Upper lobe of right lung (tissue), 1 donor: ENCODE measurements at places on chromosomes 7 and 10.
A peak's percentile ranks its signal among the peaks of the same experiment; 100 is the strongest.

- no peak for DNase-seq
Observed at GRCh38 chr10:114470361-114470760, 66.1 kb upstream of the AFAP1L2 start.

GRCh38 chr7:76062254-76062653 is 14.3 kb downstream of the MDH2 start:
- DNase-seq: no peak

DNA sequence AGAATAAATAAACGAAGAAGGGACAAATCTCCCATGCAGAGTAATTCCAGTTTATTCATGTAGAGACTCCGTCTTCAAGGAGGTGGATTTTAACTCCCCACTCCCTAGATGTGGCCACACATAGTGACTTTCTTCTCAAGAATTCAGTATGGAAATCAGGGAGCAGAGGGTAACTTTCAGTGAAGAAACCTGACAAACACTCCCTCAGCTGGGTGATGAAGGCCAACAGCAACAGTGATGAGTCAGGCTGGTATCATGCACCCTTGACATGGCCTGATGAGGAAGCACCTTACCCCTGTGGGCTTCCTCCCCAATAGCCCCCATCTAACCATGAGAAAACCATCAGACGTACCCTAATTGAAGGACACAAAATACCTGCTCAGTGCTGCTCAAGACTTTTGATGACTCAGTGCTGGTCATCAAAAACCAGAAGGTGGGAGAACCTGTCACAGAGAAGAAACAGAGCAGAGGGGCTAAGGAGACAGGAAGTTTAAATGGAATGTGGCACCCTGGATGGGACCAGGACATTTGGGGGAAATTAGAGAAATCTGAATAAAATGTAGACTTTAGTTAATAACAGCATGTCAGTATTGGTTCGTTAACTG is 50.6 kb downstream of the ADAMTS14 start:
- DNase-seq: no peak

GRCh38 chr10:6136215-6137201 is 47.7 kb downstream of the RBM17 start:
- no peak for DNase-seq

DNA sequence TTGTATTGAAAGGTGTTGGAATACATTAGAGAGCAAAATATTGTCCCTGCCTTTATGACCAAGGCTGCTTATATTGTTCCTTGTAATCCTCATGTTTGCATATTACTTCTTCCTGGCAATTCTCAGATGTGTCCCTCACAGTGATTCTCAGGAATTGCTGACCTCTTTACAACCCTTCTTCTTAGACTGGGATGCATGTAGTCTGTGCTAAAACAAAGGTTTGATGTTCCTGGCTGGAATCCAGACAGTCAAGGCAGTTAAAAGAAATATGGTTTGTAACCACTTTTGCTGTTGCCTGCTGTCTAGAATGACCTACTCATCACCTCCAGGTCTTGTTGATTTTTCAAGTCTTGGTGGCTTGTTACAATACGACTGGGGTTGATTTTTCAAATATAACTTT is 367.6 kb downstream of the HGF start:
- no peak for DNase-seq

DNA sequence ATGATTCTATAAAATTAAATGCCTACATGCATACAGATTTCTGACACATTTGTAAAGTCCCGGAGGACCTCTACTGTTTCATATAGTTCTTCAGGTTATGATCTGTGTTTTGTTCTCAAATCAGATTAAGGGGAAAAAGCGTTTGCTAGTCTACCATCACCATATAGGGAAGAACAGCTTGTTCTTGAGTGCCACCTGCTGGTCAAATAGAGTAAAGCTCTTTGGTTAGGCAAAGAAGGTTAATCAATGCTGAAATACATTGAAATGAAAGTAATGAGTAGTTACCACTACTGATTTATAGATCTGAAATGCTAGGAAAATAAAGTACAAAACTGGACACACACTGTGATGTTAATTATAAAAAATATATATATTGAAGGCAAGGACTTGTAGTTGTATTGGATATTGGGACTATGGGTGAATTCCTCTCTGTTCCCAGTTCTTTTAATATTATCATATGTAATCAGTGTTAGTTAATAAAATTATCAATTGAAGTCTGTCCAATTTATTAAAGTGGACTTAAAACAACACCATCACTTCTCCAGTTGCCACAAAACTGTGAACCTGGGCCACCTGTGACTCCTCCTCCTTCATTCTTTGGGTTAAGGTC is 72.6 kb upstream of the PDLIM1 start:
- no peak for DNase-seq

- DNase-seq: no peak
Observed at GRCh38 chr10:44965651-44966097, 6.1 kb downstream of the RASSF4 start.

GRCh38 chr7:4726566-4726965 is 44.5 kb downstream of the FOXK1 start:
- DNase-seq: no peak

GRCh38 chr10:131843881-131844284 is 56.9 kb upstream of the PPP2R2D start:
- DNase-seq: peak; percentile 41

DNA sequence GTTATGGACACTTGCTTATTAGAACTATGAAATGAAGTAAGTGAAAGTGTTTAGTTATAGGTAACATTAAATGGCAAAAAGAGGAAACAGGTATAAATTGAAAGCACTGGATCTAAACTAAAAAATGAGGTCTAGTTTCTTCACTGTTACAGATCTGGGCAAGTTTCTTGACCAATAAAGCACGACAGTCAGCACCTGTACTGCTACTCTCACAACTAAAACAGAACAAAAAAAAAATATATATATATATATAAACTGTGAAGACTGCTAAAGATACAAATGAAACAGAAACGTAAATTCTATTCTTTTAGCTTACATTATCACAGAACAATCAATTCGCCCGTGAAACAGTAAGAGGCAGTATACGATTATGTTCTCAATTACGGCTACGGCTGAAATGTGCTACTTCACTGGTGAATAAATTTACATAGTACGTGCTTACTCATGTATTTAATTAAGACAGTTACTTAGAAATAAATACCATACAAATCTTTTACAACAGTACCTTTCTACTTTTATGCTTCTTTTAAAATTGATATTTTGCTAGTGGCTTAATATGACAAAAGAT is 4.2 kb downstream of the AHR start:
- DNase-seq: no peak

- DNase-seq: no peak
Observed at GRCh38 chr10:18279173-18279572, 138.9 kb downstream of the CACNB2 start.

DNA sequence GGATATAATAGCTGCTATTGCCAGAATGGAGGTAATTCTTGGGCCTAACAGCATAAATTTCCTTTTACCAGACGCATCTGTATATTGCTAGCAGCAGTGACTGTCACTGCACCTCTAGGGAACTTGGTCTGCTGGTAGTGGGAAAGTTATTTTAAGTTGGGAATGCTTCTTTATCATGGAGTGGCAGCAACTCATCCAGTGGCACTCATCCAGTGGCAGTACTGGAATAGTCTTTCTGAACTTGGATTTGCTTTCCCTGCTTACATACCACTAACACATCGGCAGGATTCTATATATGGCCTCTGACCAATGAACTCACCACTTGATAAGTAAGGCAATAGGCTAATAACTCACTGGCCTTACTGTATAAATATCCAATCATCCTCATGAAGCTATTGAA is 22.0 kb upstream of the ICA1 start:
- DNase-seq: no peak

- no peak for DNase-seq
Observed at GRCh38 chr10:103691723-103692435, 163.5 kb downstream of the SH3PXD2A start.

- peak; percentile 31 for DNase-seq
Observed at GRCh38 chr10:86317949-86318725, 48.5 kb downstream of the GRID1 start.

GRCh38 chr10:101388676-101389276 is 34.8 kb downstream of the BTRC start:
- no peak for DNase-seq

DNA sequence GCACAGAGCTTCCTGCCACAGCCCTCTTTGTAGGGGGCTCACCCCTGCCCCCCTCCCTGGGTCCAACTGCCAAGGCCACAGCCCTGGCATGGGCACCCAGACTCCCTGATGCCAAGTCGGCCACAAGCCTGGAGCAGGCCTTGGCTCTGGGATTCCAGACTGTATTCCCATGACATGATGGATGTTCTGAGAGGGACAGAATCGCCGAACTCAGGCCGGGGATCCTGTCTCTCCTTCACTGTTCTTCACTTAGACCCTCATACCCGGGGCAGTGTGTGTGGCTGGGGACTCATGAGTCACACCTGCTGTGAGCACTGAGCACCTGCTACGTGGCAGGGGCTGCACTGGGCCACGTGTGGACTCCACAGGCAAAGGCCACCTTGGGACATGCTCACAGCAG is 7.9 kb downstream of the CALML5 start:
- DNase-seq: peak; percentile 51
